ENCODE measurements at places on chromosomes 4 and X. TPM values are rescaled to one million over a fixed set of nuclear protein-coding genes. Genes with fewer than 3 reads are reported as not detected.
A peak's percentile ranks its signal among the peaks of the same experiment; 100 is the strongest.

GRCh38 chr4:77989968-77990367, 67.2 kb upstream of the FRAS1 start:
- DNase-seq = no peak

The BCLAF3 gene
- total RNA-seq = 1.9 TPM

DNA sequence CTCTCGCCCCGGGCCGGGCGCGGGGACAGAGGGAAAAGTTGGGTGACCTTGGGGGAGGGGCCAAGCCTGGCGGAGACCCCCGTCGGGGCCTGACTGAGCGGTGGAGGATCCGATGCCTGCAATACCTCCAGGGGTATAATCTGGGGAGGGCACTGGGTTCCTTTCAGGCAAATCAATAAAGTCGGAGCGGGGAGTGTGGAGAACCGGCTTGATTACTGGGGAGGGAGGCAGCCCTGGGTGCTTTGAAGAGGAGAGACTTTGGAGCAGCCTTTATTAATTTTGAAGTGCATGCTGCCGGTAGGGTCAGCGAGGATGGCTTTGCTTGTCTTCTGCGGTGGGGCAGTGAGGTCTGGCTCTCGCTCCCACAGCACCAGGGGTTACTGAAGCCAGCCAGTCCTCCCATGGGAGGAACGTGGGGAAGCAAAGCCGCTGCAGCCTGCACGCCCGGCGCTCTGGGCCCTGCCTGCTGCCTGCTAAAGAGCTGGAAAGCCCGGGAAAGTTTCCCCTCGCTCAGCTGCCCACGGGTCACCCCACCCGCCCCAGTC, 403 bp upstream of the LGI2 start:
- DNase-seq = no peak

The KLF8 gene
- 0.68 TPM for total RNA-seq

The RHOH gene
- total RNA-seq = 0.24 TPM

- no peak for DNase-seq
These were observed 61.9 kb upstream of the IRF2 start for GRCh38 chr4:184536065-184536880.

GRCh38 chr4:25814301-25815136, 48.3 kb downstream of the SEL1L3 start:
- DNase-seq = no peak

The PAGE2B gene
- not detected for total RNA-seq

The EPGN gene
- not detected for total RNA-seq

- no peak for DNase-seq
These were observed 193.4 kb upstream of the GPR101 start for GRCh38 chrX:137227151-137227550.

- DNase-seq = no peak
These were observed 192.7 kb downstream of the ZNF330 start for GRCh38 chr4:141413366-141413765.

GRCh38 chr4:7630568-7631287, 196.0 kb upstream of the PSAPL1 start:
- DNase-seq = peak; percentile 63

DNA sequence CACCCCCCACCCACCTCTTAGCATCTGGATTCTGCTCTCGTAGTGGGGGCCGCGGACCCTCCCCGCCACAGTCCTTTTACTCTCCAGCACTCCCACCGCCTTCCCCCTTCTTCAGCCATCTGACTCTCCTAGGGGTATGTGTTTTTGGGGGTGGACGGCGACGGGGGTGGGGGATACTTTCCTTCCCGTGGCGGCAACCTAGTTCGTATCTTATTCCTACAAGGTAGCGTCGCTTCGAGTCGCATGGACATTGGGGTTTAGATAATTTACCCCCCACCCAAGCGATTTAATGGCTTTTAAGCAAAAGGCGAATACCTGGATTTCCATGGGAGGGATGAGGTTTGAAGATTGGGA, 1.3 kb upstream of the BCORL1 start:
- DNase-seq = no peak

The YIPF7 gene
- not detected for total RNA-seq

The TLR8 gene
- total RNA-seq = not detected

The TMPRSS11A gene
- not detected for total RNA-seq

DNA sequence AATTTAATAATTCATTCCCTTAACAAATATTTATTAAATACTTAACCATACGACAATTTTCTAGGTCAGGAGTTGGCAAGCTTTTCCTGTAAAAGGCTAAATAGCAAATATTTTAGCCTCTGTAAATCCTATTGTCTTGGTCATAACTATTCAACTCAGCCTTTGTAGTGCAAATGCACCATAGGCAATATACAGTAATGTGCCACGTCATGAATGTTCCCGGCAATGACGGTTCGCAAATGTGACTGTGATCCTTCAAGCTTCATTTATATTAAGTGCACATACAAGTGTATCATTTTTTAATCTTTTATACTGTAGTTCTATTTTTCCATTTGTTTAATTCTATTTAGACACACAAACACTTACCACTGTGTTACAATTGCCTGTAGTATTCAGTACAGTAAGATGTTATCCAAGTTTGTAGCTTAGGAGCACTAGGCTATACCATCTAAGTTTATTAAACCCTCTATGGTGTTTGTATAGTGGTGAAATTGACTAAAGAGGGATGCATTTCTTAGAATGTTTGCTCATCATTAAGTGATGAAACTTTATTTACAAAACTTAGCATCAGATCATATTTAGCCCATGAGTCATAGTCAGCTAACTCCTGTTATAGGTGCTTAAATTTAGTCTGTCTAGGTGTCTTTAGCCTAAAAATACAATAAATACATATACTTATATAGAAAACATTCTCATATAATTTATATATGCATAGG, 553.6 kb downstream of the STPG2 start:
- no peak for DNase-seq

- no peak for DNase-seq
These were observed 632 bp downstream of the CCSER1 start for GRCh38 chr4:90127706-90128345.

GRCh38 chr4:81466841-81467671, 4.7 kb downstream of the RASGEF1B start:
- peak; percentile 43 for DNase-seq

The DMRTC1B gene
- not detected for total RNA-seq

DNA sequence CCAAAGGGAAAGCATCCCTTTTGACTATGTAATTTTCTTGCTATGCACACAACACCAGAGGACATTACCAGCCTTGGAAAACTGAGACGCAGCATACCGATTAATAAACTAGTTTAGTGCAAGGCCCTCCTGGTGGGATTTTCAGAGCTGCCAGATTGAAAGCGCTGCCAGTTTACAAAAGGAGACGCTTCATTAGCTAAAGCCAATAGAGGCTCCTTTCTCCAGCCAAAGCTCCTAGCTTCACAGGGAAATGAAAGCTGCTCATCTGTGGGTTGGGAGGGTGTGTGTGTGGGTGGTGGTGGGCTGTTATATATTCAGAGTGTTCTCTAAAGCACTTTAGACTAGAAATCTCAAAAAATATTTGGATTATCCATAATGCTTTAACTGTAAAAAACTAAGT, 32.4 kb downstream of the SPANXN4 start:
- no peak for DNase-seq

GRCh38 chr4:1330761-1331590, 16.0 kb upstream of the UVSSA start:
- no peak for DNase-seq

The CD38 gene
- total RNA-seq = not detected

Data from Caki2 (cell line).